Sigmoid colon (tissue), 7 donors: ENCODE measurements at places on chromosomes 16 and 17. TPM values are rescaled to one million over a fixed set of nuclear protein-coding genes. Genes with fewer than 3 reads are reported as not detected.

SYCE1L gene
- total RNA-seq, result not detected

JUP gene
- 32.2 TPM for total RNA-seq

UBFD1 gene
- 45.1 TPM for total RNA-seq

TPSD1 gene
- total RNA-seq, result 5.3 TPM

TCAP gene
- total RNA-seq, result 0.68 TPM

CBX4 gene
- total RNA-seq, result 7.5 TPM

GRCh38 chr16:83842756-83843507 is 35.2 kb downstream of the HSBP1 start:
- DNase-seq, result peak; percentile 41

GRCh38 chr16:82149536-82149935 is 20.5 kb downstream of the MPHOSPH6 start:
- DNase-seq, result no peak

DNA sequence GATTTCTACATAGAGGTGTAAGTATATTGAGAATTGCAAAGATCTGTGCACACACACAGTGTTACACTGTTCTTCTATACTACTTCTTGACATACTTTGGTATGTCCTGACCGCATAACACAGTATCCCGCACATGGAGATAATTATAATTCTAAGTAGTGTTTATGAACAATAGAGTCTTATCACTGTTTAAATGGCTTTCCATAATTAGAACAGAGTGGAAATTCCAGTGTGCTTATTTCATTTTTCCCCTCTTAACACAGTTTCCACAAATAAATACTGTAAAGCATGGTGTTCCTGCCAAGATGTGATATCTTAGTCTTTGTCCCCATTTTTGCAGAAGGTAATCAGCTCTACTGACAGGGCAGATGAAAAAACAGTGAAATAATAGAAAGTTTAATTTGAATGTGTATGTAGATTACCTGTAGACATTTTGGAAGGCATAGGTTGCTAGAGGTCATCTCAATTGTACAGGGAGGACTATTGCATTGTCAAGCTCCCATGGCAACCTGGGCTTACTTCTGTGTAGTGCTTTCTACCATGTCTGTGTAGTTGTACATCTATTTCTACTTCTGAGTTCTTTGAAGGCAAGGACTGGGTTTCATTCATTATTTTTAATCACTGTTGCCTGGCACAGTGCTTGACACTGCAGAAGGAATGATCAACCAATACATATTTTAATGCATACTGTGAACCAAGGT is 10.1 kb upstream of the KRT28 start:
- no peak for DNase-seq

DNA sequence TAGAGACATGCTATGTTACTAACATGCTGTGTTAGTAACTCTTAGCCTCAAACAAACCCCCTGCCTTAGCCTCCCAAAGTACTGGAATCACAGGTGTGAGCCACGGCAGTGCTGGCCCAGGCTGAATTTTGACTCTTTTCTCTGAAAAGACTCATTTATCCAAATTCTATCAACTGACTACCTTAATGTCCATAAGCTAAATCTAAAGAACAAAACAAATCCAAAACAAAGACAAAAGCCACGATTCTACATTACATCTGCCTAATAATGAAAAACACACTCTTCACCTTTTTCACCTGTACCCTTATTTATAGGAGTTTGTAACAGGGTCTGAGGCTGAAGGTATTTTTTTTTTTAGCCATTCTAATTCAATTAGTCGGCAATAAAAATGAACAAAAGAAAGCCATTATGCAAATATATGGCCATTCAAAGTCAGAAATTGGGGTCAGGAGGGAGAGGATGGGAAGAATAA is 432.5 kb downstream of the RBFOX1 start:
- no peak for DNase-seq

- DNase-seq, result no peak
These were observed 1.7 kb downstream of the SMARCD2 start for GRCh38 chr17:63840591-63841349.

- peak; percentile 94 for DNase-seq
These were observed at the start of gene HIRIP3 for GRCh38 chr16:29995324-29995910. HIRIP3 (minus strand) TSS chr16:29995617; CDS start chr16:29995605, 12 bp downstream.

- DNase-seq, result no peak
These were observed 26.7 kb downstream of the PLD6 start for GRCh38 chr17:17179371-17179827.

DNA sequence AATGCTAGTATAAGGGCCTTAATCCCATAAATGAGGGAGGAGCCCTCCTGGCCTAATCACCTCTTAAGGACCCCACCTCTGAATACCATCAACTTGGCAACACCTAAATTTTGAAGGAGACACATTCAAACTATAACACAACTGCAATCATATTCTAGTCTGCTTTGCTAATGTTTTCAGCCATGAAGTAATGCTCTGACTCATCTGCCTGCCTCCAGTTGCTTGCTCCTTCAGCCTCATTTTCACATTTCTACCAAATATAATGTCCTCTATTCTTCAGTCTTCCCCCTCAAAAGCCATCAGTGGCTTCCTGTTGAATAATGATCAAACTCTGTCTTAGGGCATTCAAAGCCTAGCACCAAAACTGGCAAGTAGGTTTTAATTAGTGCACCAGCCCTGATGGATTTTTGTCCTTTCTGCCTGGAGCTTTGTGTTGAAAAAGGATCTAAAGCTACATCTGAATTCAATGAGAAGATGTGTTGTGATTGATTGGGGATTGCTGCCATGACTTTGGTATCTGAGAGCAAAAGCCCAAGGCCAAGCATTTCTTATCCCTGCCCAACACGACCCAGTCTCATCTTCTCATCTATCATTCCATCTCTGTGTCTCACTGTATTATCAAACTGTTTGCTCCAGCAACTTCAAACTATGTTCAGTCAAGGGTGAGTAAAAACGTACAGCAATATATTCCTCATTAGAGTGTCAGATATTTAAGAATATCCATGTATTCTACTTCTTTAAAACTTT is 140.8 kb upstream of the ELAC2 start:
- no peak for DNase-seq

DNA sequence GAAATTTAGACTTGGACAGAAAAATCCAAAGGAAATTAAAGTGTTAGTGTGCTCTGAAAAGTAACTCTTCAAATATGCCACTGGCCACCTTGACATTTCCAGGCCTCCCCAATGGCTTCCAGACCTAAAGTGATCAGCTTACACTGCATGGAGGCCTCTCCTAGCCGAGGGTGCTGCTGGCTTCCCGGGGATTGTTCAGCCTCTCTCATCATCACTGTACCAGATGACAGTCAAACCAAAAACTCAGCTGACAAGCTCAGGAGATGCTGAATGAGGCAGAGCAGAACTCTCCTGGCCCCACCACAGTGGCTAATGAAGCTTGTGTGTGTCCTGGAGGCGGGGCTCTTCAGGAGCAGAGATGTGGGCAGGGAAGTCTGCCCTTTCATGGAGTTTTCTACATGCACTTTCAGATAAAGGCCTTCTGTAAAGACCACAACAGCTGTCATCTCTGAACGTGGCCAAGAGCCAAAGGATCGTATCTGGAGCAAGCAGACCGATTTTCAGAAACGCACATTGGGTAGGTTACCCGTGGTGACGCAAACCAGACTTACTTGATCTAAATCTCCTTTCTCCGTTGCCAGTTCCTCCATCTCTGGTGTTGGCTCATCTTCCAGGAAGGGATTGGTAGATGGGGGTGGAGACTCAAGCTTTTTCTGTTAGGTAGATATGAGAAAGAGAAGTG is 113.3 kb downstream of the VPS53 start:
- DNase-seq, result peak; percentile 73
